Natural killer cell (primary cell): ENCODE measurements at places on chromosomes 7 and 10. TPM values are rescaled to one million over a fixed set of nuclear protein-coding genes. Genes with fewer than 3 reads are reported as not detected.

GRCh38 chr10:75211007-75211691, 553 bp downstream of the VDAC2 start:
- peaks cover 20% of the 10 kb centered on the region for H3K4me1 ChIP-seq
- peaks cover 33% of the 10 kb centered on the region for H3K36me3 ChIP-seq
- no peak for DNase-seq
- peak overlapping the region; percentile 100 for H3K27ac ChIP-seq
- peak overlapping the region; percentile 97 for H3K4me3 ChIP-seq

DNA sequence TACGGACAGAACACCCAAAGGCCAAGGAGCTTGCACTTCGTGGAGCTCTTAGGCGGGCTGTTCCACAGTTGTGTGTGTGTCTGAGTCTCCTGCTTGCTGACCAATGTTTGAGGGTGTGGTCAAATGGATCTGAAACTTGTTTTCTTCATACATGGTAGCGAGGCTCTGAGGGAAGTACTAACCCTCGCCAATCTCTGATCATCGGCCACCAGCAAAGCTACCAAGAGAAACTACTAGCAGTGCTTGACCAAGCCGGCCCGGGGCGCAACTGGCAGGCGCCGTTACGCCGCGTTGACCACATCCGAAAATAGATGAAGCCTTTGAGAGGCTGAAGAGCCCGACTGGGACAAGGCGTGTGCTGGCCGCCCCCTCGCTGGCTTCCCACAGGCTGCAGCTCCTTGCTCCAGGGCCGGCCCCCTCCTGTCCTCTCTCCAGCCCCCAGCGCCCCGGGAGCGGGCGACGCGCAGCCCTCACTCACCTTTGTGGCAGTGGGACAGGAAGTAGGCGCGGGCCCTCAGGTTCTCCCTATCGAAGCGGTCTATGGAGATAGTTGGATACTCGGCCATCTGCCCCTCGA, 384 bp downstream of the DCLRE1C start:
- H3K4me1 ChIP-seq: peaks cover 34% of the 10 kb centered on the region
- no peak for DNase-seq
- H3K27me3 ChIP-seq: no peaks in the 10 kb centered on the region
- peak overlapping the region; percentile 93 for H3K27ac ChIP-seq
- peaks cover 6% of the 10 kb centered on the region for H3K36me3 ChIP-seq
- peak overlapping the region; percentile 86 for H3K4me3 ChIP-seq

- H3K27me3 ChIP-seq: peaks cover 4% of the 10 kb centered on the region
- no peaks in the 10 kb centered on the region for H3K4me1 ChIP-seq
- H3K4me3 ChIP-seq: no peak overlapping the region
- H3K36me3 ChIP-seq: no peaks in the 10 kb centered on the region
- no peak overlapping the region for H3K27ac ChIP-seq
Observed at GRCh38 chr7:29764227-29764626, 42.1 kb upstream of the WIPF3 start.

GRCh38 chr10:102384053-102384452, 11.5 kb upstream of the NFKB2 start:
- no peaks in the 10 kb centered on the region for H3K27me3 ChIP-seq
- H3K4me3 ChIP-seq: no peak overlapping the region
- peak; percentile 53 for DNase-seq
- peaks cover 30% of the 10 kb centered on the region for H3K36me3 ChIP-seq
- no peaks in the 10 kb centered on the region for H3K4me1 ChIP-seq

The MACROH2A2 gene
- total RNA-seq: 0.78 TPM
